ENCODE measurements at places on chromosomes 12 and 14. TPM values are rescaled to one million over a fixed set of nuclear protein-coding genes. Genes with fewer than 3 reads are reported as not detected.

- DNase-seq: no peak
- peaks cover 2% of the 10 kb centered on the region for H3K27me3 ChIP-seq
- H3K4me3 ChIP-seq: no peak overlapping the region
- no peak overlapping the region for H3K27ac ChIP-seq
- H3K4me1 ChIP-seq: peaks cover 15% of the 10 kb centered on the region
Observed at GRCh38 chr12:54388237-54389133, 4.0 kb upstream of the ZNF385A start.

CARMIL3 gene
- total RNA-seq: 0.86 TPM

GRCh38 chr12:22982635-22983034 lies 357.7 kb downstream of the ETNK1 start:
- no peaks in the 10 kb centered on the region for H3K4me1 ChIP-seq
- no peaks in the 10 kb centered on the region for H3K27me3 ChIP-seq
- no peak overlapping the region for H3K4me3 ChIP-seq
- no peak for DNase-seq

DNA sequence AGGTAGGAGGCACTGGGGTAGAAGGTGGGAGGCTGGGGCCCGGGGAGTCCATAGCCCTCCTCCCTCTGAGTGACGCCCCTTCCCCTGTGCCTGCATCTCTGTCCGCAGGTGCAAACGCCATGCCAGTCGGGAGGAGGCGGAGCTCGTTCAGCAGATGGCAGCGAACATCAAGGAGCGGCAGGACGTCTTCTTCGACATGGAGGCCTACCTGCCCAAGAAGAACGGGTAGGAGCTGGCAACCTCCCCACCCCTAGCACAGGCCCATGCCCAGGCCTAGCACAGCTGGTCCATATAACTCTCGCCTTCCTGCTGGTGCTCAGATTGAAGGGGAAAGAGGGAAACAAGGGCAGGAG lies 35.6 kb downstream of the TMEM120B start:
- no peak overlapping the region for H3K4me3 ChIP-seq
- H3K36me3 ChIP-seq: peaks cover 10% of the 10 kb centered on the region
- peaks cover 2% of the 10 kb centered on the region for H3K4me1 ChIP-seq
- DNase-seq: no peak
- no peak overlapping the region for H3K27ac ChIP-seq

OR10P1 gene
- not detected for total RNA-seq

GRCh38 chr14:21309956-21310355 lies 30.1 kb downstream of the RPGRIP1 start:
- H3K36me3 ChIP-seq: no peaks in the 10 kb centered on the region
- no peak for DNase-seq
- peaks cover 17% of the 10 kb centered on the region for H3K4me1 ChIP-seq

DNA sequence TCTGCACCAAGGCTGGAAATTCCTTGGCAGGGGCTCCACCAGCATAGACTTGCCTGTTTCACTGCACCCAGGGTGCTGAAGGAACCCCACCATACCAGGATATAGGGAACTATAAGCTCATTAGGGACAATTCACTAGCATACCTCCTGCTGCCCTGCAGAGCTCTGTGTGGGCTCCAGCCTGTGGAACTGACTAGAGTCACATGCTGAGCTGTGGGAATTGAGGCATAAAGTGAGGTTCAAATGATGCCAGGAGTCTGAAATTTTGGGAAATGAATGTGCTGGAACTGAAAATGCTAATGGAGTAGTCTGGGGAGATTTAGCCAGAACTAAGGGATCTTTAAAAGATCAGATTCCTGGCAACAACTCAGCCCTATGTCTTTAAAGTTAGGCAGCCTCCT lies 7.3 kb upstream of the EMP1 start:
- no peaks in the 10 kb centered on the region for H3K36me3 ChIP-seq
- no peaks in the 10 kb centered on the region for H3K4me1 ChIP-seq
- no peak overlapping the region for H3K27ac ChIP-seq
- no peak overlapping the region for H3K4me3 ChIP-seq
- H3K27me3 ChIP-seq: peaks cover 44% of the 10 kb centered on the region

MMP17 gene
- not detected for total RNA-seq

DNA sequence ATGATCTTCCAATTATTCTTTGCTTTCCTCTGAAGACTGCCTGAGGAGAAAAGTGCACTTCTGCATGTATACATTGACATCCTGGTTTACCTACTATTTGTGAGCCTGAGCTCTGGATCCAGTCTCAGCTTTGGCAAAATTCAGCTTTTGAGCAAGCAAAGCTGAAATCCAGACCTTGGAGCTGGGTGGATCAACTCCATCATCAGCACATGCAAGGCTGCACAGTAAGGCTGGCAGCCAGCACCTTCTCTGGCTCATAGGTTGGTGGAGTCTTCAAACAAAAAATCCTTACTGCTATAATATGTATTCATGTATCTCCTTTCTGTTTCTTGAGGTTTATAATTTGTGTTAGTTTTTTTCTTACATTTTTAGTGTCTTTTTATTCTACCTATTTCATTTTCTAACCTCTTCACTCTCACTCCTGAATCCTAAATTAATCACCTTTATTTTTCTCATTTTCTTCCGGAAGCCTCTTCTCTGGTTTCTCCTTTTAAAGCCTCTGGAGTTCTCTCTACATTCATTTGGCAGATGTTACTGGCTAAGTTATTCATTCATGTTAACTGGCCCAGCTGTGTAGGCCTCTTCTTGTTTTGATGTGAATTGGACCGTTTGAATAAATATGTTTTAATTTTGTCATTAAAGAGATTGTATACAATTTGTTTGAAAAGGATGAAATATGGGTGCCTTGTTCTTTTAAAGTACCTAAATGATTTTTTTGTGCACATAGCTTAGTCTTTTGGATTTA lies 224.8 kb downstream of the DACT1 start:
- H3K27ac ChIP-seq: no peak overlapping the region
- no peak for DNase-seq
- H3K36me3 ChIP-seq: no peaks in the 10 kb centered on the region
- H3K27me3 ChIP-seq: peaks cover 2% of the 10 kb centered on the region
- H3K4me1 ChIP-seq: no peaks in the 10 kb centered on the region
- no peak overlapping the region for H3K4me3 ChIP-seq

DNA sequence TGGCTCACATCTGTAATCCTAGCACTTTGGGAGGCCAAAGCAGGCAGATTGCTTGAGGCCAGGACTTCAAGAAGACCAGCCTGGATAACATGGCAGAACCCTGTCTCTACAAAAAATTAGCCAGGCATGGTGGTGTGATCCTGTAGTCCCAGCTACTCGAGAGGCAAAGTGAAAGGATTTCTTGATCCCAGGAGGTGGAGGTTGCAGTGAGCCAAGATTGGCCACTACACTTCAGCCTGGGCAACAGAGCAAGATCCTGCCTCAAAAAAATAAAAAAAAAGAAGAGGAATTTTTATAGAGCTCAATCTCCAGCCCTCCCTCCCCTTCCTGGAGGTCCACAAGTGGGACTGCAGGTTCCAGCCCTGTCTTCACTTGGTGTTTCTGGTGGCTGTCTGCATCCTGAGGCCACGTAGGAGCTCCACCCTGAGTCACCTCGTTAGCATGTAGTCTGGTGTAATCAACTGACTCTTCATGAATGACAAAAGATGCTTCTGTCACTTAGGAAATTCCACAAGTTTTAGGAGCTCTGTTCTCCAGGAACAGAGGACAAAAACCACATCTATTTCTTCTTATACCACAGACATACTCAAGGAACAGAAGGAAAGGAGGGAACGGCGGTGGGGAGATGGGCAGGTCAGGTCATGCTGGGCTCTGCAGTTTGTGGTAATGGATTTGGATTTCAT lies 16.2 kb downstream of the CCDC62 start:
- no peaks in the 10 kb centered on the region for H3K27me3 ChIP-seq
- H3K4me3 ChIP-seq: no peak overlapping the region
- no peaks in the 10 kb centered on the region for H3K4me1 ChIP-seq
- H3K36me3 ChIP-seq: no peaks in the 10 kb centered on the region
- DNase-seq: no peak
- no peak overlapping the region for H3K27ac ChIP-seq

GRCh38 chr14:75628816-75629215 lies 31.9 kb downstream of the ERG28 start:
- H3K4me1 ChIP-seq: no peaks in the 10 kb centered on the region
- no peaks in the 10 kb centered on the region for H3K36me3 ChIP-seq

DNA sequence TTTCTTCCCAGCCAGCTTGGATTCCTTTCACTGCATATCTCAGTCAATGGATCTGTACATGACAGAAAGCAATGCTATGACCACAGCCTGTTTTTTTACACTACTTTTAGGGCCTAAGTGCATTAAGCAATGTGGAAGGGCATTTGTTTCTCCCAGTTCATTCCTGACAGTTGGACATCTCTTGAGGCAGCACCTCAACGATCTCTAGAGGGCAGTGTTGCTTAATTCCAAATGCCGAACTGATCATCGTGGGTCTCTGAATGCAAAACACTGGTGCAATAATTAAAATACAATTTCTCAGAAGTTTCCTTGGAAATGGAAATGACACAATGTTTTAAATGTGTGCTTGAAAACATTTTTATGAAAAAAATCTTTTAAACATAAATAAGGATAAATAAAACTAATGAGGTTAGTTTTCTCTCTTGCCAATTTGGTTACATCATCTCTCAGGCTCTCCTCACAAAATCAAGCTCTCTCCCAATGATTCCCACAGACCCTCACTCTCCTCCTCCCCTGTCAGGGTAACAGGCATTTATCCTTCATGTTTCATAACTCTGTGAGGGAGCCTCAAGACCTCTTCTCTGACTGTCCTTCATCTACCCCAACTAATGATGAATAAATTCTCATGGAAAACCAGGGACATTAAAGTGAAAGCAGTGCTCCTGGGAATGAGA lies 192.4 kb upstream of the SLC16A7 start:
- DNase-seq: peak; percentile 58
- H3K4me1 ChIP-seq: peaks cover 14% of the 10 kb centered on the region
- no peak overlapping the region for H3K4me3 ChIP-seq
- H3K27me3 ChIP-seq: peaks cover 3% of the 10 kb centered on the region
- no peak overlapping the region for H3K27ac ChIP-seq

DNA sequence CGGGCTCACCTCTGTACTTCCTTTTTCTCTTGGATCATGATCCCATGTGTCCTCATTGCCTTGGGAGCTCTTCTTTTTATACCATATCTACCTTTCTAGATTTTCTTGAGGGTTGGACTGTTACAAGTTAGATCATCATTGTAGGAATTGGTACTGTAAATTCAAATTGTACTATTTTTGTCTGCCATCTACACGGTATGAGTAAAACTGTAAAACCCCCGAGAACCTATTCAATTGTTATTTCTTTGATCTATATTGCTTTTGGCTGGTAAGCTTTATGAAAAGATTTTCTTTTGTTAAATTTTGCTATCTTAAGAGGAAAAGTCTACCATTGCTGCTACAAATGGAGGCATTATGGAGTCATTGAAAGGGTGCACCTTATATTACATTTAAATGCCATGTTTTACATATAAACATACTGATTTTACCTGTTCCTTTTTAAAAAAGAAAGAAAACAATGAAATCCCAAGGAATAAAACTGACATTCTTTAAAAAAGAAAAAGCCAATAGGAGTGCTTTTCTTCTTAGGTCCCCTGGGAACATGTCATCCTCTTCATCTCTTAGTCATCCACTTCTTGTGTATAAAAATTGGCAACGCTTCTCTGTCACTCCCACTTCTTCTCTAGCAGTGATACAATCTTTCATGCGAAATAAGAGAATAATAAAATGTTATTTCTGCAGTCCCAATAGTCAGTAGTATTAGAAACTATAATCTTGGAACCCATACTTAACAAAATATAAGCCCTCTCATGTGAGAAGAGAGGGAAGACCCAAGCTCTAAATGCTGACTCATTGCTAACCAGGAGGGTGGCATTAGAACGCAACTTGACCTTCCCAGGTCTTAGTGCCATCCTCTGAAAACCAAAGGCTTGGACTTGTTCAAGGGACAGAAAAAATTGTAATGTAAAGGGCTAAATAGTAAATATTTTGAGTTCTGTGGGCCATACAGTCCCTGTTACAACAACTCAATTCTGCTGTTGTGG lies 20.4 kb downstream of the RGS6 start:
- DNase-seq: no peak
- no peak overlapping the region for H3K4me3 ChIP-seq
- H3K27me3 ChIP-seq: peaks cover 18% of the 10 kb centered on the region

GRCh38 chr12:10633541-10633940 lies 20.1 kb upstream of the MAGOHB start:
- H3K4me1 ChIP-seq: no peaks in the 10 kb centered on the region
- H3K27me3 ChIP-seq: peaks cover 2% of the 10 kb centered on the region
- DNase-seq: no peak

- no peaks in the 10 kb centered on the region for H3K27me3 ChIP-seq
- no peak overlapping the region for H3K27ac ChIP-seq
- H3K4me3 ChIP-seq: no peak overlapping the region
- H3K36me3 ChIP-seq: no peaks in the 10 kb centered on the region
- no peak for DNase-seq
- peaks cover 10% of the 10 kb centered on the region for H3K4me1 ChIP-seq
Observed at GRCh38 chr14:75464626-75465025, 36.8 kb downstream of the JDP2 start.

GRCh38 chr12:122423258-122424165 lies 1.0 kb upstream of the CLIP1 start:
- H3K36me3 ChIP-seq: peaks cover 2% of the 10 kb centered on the region
- H3K27me3 ChIP-seq: peaks cover 3% of the 10 kb centered on the region
- peaks cover 27% of the 10 kb centered on the region for H3K4me1 ChIP-seq
- H3K27ac ChIP-seq: peak overlapping the region; percentile 89

GRCh38 chr12:56517854-56518253 lies 3.8 kb upstream of the RBMS2 start:
- peaks cover 29% of the 10 kb centered on the region for H3K4me1 ChIP-seq
- H3K27ac ChIP-seq: no peak overlapping the region
- no peak for DNase-seq
- no peak overlapping the region for H3K4me3 ChIP-seq

GRCh38 chr14:92649066-92649465 lies 99.4 kb downstream of the LGMN start:
- peaks cover 68% of the 10 kb centered on the region for H3K36me3 ChIP-seq
- no peak overlapping the region for H3K4me3 ChIP-seq
- no peaks in the 10 kb centered on the region for H3K27me3 ChIP-seq
- peak overlapping the region; percentile 99 for H3K27ac ChIP-seq

DNA sequence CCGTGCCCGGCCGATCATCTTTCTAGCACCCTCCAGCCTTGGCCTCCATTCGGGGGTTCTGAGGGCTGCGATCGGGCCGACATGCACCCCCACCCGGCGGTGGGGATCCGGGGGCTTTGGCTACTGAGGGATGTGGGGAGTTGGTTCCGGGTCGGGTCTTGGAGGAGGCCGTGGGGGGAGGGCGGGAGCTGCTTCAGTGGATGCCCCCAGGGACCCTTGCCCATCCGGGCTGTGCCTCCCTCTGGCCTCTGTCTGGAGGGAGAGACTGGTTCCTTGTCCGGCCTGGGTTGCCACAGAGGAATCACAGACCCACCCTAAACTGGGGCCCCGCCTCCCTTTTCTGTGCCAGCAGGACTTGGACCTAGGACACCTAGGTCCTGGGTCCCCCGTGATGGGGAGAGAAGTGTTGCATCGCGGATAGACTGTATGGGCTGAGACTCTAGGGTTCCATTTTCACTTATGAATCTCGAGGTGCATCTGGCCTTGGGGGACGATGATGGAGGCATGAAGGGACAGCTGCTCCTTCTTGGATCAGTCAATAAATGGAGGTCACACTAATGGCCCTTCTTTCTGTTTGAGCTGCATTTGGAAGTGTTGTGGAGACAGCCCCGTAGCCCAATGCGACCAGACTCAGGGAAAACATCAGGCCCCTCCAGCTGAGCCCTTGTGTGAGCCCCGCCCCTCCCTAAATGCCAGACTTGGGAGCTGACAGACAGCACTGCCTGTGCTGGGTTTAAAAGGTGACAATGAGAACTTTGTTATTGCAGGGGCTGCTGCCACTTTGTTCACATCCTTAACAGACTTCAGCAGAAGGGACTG lies 577 bp downstream of the DTX3 start:
- H3K27ac ChIP-seq: peak overlapping the region; percentile 71
- H3K4me1 ChIP-seq: peaks cover 24% of the 10 kb centered on the region
- peaks cover 24% of the 10 kb centered on the region for H3K36me3 ChIP-seq
- H3K27me3 ChIP-seq: peaks cover under 1% of the 10 kb centered on the region
- peak overlapping the region; percentile 76 for H3K4me3 ChIP-seq

Measured in activated CD8-positive, alpha-beta T cell treated with anti-CD3 and anti-CD28 coated beads, Interleukin-2, amount 10 ng/mL, durations not matched to agents 7 days and 5 days (primary cell).